ENCODE measurements at places on chromosomes 2 and 18.
A peak's percentile ranks its signal among the peaks of the same experiment; 100 is the strongest.

GRCh38 chr2:70113359-70114070, 26.2 kb downstream of the PCBP1 start:
- DNase-seq, result no peak

- DNase-seq, result no peak
Measured at GRCh38 chr18:32803568-32803967, 30.7 kb upstream of the KLHL14 start.

- DNase-seq, result no peak
Measured at GRCh38 chr18:79056827-79057367, 12.3 kb upstream of the ATP9B start.

DNA sequence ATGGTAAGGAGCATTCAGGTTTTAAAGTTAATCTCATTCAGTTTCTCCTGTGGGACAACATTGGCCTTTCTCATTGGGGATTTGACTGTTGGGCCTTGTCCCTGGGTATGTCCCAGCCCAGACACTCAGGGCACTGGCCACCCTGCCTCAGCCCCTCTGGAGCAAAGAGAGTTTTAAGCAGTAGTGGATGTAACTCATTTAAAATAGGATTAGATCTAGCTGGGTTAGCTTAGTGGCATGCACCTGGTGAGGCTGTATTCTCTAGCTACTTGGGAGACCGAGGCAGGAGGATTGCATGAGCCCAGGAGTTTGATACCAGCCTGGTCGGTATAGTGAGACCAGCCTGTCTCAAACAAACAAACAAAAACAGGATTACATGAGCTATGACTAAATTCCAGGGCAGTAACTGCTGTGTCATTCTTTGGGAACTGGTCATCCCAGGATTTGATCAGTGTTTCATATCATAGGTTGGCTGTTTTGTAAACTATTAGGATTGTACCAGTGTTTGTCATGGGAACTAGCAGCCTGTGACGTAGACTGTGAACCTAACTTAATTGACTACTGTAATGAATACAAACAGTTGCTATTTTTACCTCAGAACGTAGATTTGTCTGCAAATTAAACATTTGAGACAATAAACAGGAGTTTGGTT, 12.5 kb downstream of the INPP4A start:
- DNase-seq, result peak; percentile 64

- DNase-seq, result no peak
Measured at GRCh38 chr18:77113361-77114151, 19.0 kb downstream of the MBP start.

- DNase-seq, result peak; percentile 89
Measured at GRCh38 chr2:53969285-53969967, 1.4 kb downstream of the PSME4 start.

GRCh38 chr2:169119123-169119760, 49.9 kb downstream of the DHRS9 start:
- no peak for DNase-seq

- DNase-seq, result no peak
Measured at GRCh38 chr18:46509530-46509929, 147.5 kb downstream of the LOXHD1 start.

GRCh38 chr2:178266445-178266844, 72.1 kb downstream of the OSBPL6 start:
- DNase-seq, result no peak

DNA sequence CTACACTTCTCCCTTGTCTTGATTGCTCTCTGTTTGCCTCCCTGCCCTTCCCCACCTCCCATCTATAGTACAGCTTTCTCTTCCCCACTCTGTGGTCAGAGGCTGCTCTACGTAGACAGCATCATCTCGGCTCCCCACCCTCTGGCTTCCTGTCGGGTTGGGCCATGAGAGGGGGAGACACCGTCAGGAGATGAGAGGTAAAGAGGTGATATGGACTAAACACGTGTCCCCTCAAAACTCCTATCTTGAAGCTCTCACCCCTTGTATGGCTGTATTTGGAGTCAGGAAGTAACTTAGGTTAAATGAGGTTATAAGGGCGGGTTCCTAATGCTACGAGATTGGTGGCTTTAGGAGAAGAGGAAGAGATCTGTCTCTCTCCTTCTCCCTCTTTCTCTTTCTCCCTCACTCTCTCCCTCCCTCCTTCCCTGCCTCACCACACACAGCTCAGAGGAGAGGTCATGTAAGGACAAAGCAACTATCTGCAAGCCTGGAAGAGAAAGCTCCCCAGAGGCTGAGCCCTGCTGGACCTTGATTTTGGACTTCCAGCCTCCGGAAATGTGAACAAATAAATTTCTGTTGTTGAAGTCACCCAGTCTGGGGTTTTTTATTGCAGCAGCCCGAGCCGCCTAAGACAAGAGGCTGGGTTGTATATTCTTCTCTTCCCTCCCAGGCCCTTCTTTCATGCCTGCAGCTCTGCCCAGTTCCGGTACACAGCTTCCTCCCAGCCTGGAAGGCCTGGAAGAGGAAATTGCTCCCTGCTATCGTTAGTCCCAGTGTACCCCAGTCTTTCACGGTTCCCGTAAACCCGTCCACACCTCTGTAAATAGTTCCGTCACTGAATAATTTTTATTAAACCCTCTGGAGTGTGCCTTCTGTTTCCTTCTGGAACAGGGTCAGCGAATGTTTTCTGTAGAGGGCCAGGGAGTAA, 138.0 kb downstream of the AKAIN1 start:
- peak; percentile 13 for DNase-seq

DNA sequence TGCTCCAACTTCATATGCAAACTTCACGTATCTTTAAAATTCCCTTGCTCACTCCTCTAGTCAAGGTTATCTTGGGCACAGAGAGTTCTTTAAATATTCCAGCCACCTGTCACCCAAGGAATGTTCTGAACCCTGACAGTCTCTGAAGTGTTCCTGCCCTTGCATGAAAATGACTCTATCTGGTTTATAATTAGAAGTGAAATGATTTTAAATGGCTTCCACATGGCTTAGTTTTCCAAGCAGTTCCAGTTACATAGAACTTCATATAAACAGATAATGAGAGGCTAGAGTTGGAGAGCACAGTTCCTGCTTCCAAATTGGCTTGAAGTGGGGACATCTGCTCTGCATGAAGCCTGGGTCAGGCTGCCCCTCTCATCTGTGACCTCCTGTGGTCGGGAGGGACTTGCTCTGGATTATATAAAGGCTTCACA, 81.9 kb downstream of the SLC4A3 start:
- no peak for DNase-seq

DNA sequence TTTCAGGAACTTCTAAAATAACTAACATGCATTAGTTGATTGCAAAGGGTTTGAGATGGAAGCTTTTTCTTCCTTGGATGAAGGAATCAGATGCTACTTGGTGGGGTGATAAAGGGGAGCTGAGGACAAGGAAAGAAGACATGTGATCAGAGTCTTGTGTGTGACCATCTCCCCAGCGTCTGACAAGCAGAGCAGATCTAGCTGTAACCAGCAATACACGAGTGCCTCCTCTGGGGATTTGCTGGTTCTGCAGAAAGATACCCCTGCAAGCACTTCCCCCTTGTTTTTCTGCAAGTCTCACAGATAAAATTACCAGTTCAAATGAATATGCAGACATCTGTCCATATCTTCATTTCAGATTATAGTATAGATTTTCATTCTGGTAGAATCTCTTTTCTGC, 2.7 kb downstream of the CDH7 start:
- peak; percentile 35 for DNase-seq

DNA sequence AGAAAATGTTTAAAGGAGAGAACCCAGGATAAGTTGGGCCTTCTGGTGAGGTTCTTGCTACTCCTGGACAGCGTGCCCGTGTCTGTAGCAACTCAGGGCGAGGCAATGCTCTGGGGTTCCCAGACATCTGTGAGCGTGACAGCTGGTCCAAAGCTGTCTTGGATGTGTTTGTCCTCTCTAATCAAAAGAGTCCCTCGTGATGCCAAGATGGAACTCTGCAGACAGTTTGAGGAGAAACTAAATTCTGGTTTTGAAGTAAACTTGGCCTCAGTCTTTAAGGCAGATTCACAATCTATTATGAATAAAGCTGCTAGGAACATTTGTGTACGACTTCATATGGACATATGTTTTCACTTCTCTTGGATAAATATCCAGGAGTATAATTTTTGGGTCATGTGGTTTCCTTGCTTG, 47.3 kb downstream of the TMEM17 start:
- DNase-seq, result no peak

DNA sequence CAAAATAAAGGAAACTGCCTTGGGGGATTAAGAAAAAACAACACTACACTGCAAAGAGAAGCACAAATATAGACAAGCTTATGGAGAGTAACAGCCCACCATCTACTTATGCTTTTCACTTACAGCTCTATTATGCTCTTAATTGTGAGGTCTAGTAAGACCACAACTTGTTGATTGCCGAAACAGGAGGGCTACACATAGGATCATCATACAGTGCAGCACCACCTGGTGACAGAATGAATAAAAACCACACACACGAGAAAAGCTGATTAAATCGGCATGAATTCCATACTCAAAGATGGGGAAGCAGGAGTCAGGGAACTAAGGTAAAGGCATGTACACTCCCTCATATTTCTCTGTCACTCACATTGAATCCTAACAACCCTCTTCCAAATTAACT, 259.2 kb downstream of the IKZF2 start:
- DNase-seq, result peak; percentile 18

- DNase-seq, result no peak
Measured at GRCh38 chr18:77201506-77201905, 48.1 kb upstream of the GALR1 start.

GRCh38 chr2:236054621-236055305, 113.4 kb downstream of the GBX2 start:
- no peak for DNase-seq

- peak; percentile 31 for DNase-seq
Measured at GRCh38 chr18:3332376-3332775, 70.4 kb downstream of the MYL12B start.

DNA sequence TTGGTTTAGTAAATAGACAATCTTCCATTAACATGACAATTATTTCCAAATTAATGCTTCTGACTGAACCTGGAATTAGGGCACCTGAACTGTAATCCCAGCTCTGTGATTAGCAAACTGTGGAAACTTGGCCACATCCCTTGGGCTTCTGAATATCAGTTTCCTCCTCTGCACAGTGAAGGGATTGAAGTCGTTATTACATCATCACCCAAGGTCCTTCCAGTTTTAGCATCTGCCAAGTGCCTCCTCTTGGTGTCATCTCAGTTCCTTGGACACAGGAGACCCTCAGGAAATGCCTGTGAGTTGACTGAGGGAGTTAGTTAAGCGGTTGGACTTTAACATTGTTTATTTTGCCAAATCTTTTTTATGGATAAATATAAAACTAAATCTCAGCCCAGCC, 64.8 kb downstream of the MOGAT1 start:
- DNase-seq, result peak; percentile 71

DNA sequence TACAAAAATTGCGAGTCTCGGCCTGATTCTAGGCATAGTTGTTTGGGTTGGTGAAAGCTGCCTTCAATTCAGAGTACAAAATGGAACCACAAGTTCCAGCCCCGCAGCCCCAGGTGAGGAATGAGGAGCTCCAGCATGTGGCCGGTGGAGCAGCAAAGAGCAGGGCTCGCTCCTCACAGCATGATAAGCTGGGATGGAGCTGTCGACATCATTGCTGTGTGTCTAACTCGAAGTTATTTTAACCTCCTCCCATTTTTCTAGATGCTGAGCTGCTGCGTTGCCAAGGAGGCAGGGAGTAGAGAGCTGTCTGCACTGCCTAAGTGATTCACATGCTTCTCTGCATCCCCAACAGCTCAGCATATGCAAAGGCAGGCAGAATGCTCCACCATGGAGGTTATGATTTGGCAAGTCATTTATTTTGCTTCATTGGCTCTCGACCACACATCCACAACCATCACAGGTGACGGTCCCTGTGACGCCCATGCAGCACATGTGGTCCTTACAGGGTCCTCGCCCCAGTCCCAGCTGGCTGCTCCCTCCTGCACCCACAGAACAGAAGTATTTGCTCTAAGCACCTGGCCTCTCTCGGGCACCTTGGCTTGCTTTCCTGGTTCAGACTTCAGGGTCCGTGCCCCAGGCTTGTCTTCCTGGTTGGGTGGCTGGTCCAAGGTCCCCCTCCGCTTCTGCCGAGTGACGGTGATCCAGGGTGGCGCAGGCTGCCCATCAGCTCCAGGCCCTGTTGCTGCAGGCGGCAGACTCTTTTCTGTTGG, 66.0 kb upstream of the MGAT4A start:
- no peak for DNase-seq

GRCh38 chr18:26453386-26453901, 94.9 kb downstream of the KCTD1 start:
- DNase-seq, result no peak

GRCh38 chr18:77765468-77765867, 515.8 kb downstream of the GALR1 start:
- peak; percentile 5 for DNase-seq

All from fibroblast of skin of right biceps (primary cell).